ENCODE measurements at places on chromosomes 2 and 18.

- DNase-seq, result no peak
These were observed 24.9 kb upstream of the TWIST2 start for GRCh38 chr2:238822955-238823354.

- no peak for DNase-seq
These were observed 3.6 kb upstream of the ANO7 start for GRCh38 chr2:241184901-241185300.

DNA sequence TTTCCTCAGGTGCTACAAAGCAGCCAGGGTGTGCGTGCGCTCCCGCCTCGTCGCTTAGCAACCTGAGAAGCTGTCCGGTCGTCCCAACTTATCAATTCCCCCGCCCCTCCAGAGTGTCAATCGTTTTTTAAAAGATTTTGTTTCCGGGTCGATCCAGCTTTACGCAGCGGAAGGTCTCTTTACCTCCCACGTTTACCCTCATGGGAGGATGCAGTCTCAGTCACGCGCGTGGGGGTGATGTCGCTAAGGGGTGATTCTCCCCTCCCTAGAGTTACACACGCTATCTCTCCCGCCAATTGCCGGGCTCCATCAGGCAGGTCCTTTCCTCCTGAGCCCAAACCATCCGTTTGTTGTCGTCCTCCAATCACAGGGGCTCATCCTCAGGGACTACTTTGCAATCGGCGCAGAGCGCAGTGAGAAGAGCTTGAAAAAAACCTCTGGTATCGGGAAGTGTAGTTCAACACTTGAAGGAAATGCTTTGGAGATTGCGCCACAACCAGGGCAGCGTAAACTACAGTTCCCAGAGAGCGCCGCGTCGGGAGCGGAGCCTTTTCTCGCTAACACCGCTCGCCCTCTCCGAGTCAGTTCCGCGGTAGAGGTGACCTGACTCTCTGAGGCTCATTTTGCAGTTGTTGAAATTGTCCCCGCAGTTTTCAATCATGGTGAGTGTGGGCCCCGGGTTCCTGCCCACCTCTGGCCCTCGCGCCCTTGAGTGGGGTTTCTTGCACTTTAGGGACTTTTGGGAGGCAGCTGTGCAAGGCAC is at the start of the genes MDH1 and WDPCP:
TSS of gene MDH1 (plus strand) at position 579 of the 763 bp plus-strand sequence. CDS start at position 660, 81 bp downstream.
TSS of gene WDPCP (minus strand) at position 93 of the 763 bp plus-strand sequence. CDS start 206 bp downstream, outside the sequence.
- DNase-seq, result peak; percentile 93

DNA sequence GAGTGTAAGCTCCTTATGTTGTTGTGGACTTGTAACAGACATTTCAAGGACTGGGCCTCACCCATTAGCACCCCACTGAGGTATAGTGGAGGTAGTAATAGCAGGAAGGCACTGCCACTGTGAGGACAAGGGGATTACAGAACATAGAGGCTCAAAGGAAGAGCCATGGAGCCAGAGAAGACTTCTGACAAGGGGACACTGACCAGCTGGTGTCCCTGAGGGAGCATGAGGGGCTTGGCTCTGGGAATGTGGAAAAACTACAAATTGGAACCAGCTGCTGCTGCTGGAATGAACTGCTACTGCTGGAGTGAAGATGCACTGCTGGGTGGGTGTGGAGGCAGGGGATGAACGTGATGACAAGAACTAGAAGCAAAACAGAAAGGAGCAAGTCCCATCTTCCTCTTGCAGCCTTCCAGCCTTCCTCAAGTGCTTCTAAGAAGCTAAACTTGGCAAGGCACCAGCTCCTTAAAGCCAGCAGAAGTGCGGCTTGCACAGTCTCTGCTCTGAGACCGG is 167.3 kb upstream of the NOSTRIN start:
- DNase-seq, result no peak

GRCh38 chr2:120037995-120038541 is 25.2 kb downstream of the EPB41L5 start:
- DNase-seq, result no peak

- DNase-seq, result peak; percentile 35
These were observed 20.9 kb upstream of the ROCK2 start for GRCh38 chr2:11365096-11365879.

GRCh38 chr18:24187049-24187448 is 48.2 kb downstream of the CABYR start:
- DNase-seq, result no peak

DNA sequence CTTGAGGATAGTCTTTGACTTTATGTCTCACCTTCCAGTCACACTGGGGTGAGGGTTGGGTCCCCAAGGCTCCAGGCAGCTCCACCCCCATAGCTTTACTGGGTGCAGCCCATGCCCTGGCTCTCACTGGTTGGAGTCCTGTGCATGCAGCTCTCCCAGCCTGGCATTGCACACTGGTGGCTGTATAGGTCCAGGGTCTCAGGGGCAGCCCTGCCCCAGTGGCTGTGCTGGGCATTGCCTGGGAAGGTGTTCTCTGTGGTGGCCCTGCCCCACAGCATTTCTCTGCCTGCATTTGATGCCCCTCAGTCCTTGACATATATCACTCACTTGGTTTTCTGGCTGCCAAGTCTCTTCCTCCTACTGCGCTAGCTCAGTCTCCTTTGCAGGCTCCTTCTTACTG is 21.2 kb downstream of the MPHOSPH10 start:
- DNase-seq, result no peak

DNA sequence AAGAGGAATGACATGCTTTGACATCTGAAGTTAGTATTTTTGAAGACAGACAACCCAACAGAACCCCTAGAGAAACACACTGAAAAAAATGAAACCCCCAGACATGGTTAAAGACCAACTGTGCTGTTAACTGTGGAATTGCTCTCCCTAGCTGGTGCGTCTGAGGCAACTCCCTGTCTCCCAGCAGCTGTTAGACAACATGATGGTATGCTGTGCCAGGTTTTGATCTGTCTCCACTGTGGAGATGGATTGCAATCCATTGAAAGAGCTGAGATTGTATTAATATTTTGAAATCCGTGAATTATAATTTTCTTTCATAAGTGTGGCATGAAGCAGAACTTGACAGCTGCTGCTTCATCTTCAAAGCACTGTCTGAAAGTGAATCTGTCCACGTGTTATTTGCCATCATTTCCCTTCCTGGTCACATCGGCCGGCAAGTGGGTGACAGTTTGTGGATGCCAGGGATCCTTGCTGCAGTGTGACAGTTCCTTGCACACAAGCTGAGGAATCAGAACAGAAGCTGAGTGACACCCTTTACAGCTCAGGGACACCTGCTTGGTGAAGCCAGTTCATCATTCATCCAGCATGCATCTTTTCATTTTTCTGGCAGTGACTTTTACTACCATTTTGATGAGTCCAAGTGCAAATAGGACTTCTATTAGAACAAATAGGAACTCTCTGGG is 58.2 kb upstream of the ACSL3 start:
- no peak for DNase-seq

GRCh38 chr2:10005461-10006235 is 37.7 kb upstream of the KLF11 start:
- DNase-seq, result no peak

GRCh38 chr18:30343090-30343489 is 699.5 kb downstream of the DSC3 start:
- no peak for DNase-seq

GRCh38 chr2:130913891-130914290 is 77.2 kb downstream of the ARHGEF4 start:
- no peak for DNase-seq

GRCh38 chr2:78676921-78677696 is 348.4 kb upstream of the REG3G start:
- DNase-seq, result no peak

- no peak for DNase-seq
These were observed 14.4 kb downstream of the ZCCHC2 start for GRCh38 chr18:62537042-62537894.

- DNase-seq, result no peak
These were observed 31.2 kb upstream of the ADNP2 start for GRCh38 chr18:80077873-80078272.

GRCh38 chr2:232502911-232503808 is 15.5 kb upstream of the ECEL1 start:
- DNase-seq, result peak; percentile 70

GRCh38 chr2:71499691-71500090 is 46.3 kb downstream of the DYSF start:
- DNase-seq, result no peak

- DNase-seq, result no peak
These were observed 24.7 kb downstream of the MGAT5 start for GRCh38 chr2:134278553-134278952.

- DNase-seq, result no peak
These were observed 97.8 kb downstream of the MYT1L start for GRCh38 chr2:2233171-2233826.

GRCh38 chr2:69102041-69102593 is 89.1 kb downstream of the ANTXR1 start:
- no peak for DNase-seq

- no peak for DNase-seq
These were observed 29.8 kb upstream of the TMEM131 start for GRCh38 chr2:98025481-98026037.

- DNase-seq, result no peak
These were observed 12.1 kb downstream of the ATP6V1C2 start for GRCh38 chr2:10733566-10733925.

- peak; percentile 55 for DNase-seq
These were observed 9.3 kb downstream of the IL1R2 start for GRCh38 chr2:102000813-102001766.

- DNase-seq, result no peak
These were observed 88.2 kb downstream of the GREB1L start for GRCh38 chr18:21330122-21330701.

DNA sequence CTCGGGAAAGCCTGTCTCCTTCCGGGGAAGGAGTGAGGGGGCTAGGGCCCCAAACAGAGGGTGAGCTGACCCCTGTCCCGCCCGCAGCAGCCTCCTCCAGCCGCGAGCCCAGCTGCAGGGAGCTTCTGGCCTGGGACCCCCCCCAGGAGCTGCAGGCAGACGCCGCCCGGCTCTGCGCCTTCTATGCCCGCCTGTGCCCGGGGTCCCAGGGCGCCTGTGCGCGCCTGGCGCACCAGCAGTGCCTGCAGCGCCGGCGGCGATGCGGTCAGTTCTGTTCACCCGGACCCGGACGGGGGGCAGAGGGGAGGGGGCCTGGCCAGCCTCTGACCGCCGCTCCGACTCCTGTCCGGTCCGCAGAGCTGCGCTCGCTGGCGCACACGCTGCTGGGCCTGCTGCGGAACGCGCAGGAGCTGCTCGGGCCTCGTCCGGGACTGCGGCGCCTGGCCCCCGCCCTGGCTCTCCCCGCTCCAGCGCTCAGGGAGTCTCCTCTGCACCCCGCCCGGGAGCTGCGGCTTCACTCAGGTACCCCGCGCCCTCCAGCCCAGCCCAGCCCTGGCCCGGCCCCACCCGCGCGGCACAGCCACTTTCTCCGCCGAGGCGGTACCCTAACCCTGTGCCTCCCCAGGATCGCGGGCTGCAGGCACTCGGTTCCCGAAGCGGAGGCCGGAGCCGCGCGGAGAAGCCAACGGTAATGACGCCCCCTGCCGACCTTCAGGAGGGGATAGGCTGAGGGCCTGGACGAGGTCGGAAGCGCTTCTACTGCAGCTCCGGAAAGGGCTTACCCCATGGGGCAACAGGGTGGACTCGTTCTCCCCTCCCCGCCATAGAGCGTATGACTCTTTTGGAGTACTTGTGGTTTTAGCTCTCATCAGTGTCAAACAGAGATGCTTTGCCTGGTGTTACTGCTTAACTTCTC is 2.0 kb upstream of the CHRND start:
- peak; percentile 75 for DNase-seq

DNA sequence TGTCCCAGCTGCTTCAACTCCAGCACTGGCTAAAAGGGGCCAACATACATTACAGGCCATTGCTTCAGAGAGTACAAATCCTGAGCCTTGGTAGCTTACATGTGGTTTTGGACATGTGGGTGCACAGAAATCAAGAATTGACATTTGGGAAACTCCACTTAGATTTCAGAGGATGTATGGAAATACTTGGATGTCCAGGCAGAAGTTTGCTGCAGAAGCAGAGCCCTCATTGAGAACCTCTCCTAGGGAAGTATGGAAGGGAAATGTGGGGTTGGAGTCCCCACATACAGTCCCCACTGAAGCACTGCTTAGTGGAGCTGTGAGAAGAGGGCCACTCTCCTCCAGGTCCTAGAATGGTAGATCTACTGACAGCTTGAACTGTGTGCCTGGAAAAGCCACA is 218.0 kb upstream of the CWC22 start:
- no peak for DNase-seq

DNA sequence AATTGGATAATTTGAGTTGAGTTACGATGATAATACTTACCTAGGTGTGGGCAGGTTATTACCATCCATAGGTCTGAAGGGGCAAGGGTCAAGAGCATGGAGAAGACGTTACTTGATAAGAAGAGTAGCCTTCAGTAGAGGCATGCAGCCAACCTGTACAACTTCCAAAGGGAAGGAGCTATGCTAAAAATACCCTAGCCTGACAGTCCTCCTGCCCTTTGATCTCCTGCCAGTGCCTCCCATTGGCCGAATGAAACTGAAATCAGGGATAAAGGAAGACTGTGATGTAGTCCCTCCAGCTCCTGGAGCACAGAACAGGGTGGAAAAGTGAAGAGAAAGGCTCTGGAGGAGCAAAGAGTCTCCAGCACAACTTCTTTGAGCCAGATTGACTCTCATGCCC is 487.4 kb downstream of the ADCYAP1 start:
- no peak for DNase-seq

GRCh38 chr2:64471600-64471999 is 17.6 kb downstream of the LGALSL start:
- DNase-seq, result no peak

DNA sequence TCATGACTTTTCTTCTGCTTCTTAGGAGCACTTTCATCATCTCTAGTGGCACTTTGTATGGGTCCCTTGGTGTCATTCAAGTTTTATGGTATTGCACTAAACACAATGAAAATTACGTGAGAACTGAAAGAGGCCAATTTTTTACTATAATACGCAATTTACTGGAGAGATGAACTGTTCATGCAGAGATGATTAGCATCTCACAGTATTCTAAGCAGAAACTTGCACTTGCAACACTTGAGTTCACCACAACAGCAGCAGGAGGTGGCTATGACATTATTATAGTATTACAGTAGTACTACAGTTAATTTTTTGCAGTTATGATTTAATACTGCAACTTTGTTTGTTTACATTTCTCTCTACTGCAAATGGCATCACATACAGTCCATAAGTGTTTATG is 793.1 kb upstream of the CRIM1 start:
- DNase-seq, result no peak

- DNase-seq, result no peak
These were observed 114.0 kb downstream of the KLHL29 start for GRCh38 chr2:23498943-23499342.

DNA sequence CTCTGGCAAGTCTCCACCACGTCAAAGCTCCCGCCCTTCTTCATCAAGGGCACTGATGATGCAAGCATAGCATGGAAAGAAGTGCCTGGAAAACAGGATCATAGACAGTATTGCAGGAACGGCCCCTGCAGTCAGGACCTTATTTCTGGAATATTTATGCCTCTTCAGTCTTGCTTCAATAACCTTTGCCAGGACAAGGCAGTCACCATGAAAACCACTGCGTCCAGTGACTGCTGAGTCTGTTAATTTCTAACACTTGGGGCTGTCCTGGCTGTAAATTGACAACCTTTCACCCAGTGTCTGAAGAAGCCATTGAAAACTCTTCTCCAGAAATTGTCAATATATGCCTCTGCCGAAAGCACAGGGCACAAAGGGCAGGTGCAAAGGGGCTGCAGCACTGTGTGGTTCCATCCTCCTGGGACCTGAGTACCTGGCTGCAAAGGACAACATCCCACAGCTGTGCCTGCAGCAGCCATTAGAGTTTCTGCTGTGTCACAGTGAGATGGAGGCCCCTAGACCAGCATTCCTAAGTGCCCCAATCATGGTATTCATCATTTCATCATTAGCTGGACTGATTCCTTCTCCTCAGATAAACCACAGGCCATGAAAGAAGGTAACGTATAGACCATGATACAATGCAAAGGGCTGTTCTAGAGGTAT is 819.6 kb downstream of the RNF144A start:
- DNase-seq, result no peak

- DNase-seq, result no peak
These were observed 2173.5 kb upstream of the PIK3C3 start for GRCh38 chr18:39781565-39781964.

All from activated CD8-positive, alpha-beta memory T cell treated with anti-CD3 and anti-CD28 coated beads for 24 hours (primary cell).